Activated T-cell treated with anti-CD3 and anti-CD28 coated beads for 1 hour (primary cell): ENCODE measurements at places on chromosomes 6 and 20.

- DNase-seq = no peak
These were observed 56.9 kb downstream of the IRF4 start for GRCh38 chr6:448296-449056.

DNA sequence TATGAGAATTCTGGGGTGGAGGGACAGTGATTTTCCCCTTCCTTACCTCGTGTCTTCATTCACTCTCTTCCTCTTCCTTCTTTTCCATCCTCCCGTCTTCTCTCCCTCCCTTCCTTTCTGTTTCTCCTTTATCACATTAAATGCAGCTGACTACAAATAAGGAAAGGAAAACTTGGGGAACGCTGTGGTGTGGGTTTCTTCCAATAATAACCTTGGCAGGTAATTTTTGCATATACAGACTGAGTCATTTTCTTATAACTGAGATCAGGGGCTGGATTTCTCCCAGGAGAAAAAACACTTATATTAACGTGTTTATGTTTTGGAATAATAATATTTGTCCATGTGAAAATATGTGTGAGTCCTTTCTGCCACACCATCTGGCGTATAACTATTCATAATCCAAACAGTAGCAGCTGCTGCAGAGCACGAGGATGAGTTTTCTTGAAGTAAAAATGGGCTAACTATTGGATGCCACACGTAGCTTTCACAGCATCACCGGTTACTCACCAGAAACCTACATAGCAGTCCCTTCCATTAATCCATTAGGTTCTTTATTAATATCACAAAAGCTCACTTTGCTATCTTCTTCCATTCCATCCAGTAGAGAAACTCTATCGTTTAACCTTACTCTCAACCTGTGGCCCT is 139.2 kb upstream of the SASH1 start:
- DNase-seq = no peak

GRCh38 chr6:6357530-6357929 is 37.1 kb upstream of the F13A1 start:
- no peak for DNase-seq

GRCh38 chr6:36729161-36729524 is 31.5 kb downstream of the RAB44 start:
- DNase-seq = no peak

DNA sequence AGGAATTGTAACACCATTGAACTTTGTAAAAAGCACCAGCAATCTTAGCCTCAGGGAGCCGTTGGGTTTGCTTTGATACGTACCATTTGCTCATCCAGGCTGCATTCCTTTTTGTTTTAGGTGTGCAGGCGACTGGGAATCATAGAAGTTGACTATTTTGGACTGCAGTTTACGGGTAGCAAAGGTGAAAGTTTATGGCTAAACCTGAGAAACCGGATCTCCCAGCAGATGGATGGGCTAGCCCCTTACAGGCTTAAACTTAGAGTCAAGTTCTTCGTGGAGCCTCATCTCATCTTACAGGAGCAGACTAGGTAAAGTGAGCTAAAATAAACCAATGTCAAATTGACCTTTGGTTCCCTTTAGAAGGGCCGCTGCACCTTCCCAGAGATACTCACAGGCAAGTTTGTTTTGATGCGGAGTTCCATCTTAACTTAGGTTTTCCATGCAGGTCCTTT is 1.6 kb downstream of the MYLIP start:
- DNase-seq = no peak

DNA sequence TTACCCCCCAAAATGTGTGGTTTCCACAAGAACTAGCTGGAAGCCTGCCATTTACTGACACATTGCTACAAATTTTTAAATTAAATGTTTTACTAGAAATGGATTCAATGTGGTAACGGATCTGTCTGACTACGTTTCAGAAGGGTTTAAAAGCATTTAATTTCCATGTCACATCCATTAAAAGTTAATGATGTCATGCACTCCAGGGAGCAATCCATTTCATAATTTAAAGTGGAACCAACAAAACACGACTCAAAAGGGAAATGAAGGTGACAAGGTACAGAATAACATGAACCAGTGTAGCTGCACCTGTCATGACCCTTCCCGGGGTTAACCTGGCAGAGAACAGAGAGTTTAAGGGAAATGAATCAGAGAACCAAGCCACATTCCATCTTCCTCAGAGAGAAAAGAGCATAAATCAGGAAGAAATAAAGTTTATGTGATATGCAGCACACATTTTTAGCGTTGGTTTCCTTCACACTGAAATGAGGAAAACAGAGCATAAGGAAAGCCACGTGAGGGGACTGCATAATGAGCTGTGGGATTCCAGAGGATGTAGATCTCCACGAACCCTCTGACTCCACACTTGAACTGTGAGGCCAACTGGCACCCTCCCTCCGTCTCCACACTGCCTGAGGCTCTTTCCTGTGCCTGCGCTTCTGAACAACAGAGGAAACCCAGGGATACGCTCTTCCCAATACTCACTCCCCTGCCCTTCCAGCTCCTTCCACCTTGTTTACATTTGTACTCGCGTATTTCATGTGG is 170.3 kb upstream of the AHI1 start:
- no peak for DNase-seq

DNA sequence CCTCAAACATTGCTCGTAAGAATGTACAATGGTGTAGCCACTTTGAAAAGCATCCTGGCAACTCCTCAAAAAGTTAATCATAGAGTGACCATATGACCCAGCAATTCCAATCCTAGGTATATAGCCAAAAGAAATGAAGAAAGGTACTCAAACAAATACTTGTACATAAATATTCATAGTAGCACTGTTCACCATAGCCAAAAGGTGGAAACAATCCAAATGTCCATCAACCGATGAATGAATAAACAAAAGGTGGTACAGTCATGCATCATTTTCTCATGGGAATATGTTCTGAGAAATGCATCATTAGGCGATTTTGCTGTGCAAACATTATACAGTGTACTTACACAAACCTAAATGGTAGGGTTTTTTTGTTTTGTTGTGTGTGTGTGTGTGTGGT is 74.4 kb upstream of the TBC1D7 start:
- DNase-seq = no peak

DNA sequence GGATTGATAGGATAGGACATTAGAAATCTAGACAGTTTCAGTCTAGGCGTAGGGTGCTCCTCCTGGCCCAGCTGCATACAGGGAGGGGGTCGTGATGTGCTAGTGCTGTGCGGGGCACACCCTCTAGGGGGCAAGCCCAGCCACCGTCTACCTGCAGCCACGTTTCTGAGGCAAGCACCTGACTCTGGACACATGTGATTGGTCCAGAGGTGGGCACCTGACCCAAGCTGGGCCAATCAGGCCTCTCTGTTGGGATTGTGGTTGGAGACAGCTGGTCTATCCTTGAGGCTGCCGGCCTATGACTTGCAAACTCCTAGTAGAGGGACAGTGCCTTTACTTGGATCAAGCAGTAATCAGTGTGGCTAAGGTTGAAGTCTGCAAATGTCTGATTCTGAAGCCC is 317.1 kb downstream of the BMP7 start:
- no peak for DNase-seq

DNA sequence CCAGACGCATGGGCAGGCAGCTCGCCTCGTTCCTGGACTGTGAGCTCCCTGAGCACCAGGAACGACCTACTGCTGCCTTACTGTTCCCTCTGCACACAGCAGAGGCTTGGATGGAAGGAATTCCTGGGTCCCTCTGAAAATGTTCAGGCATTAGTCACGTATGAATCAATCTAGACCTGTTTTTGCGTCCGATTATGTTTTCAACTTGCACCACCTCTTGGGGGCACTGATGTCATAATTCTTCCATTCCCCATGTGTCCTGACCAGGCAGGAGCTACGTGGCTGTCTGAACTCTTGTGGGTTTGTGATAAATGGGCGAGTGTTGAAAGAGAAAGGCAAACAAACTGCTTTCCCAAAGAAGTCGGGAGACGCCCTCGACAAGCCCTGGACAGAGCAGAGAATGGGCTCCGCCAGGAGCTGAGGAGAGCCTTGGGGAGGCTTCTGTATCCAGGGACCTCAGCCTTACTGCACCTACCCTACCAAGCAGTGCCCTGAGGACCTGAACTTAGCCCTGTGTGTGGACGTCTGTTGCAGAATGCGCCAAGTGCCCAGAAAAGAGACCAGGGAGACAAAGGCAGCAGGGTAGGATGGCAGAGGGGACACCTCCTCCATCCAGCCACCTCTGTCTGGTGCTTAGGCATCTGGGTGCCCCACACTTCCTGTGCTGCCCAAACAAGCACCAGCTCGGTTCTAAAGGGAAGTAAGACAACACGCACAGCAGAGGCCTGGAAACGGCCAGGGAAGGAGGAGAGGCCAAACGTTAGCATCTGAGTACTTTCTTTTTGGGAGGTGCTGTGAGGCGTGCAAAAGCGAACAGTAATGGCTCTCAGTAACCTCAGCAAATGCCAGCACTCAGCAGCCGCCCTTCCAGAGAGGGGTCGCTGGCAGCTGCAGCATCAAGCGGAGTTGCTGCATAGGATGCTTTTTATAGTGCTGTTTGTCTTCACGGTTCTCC is 124.2 kb downstream of the LY86 start:
- DNase-seq = no peak

- no peak for DNase-seq
These were observed 21.9 kb downstream of the ADGB start for GRCh38 chr6:146620655-146621054.

- no peak for DNase-seq
These were observed 118.0 kb downstream of the GRM1 start for GRCh38 chr6:146146836-146147235.

DNA sequence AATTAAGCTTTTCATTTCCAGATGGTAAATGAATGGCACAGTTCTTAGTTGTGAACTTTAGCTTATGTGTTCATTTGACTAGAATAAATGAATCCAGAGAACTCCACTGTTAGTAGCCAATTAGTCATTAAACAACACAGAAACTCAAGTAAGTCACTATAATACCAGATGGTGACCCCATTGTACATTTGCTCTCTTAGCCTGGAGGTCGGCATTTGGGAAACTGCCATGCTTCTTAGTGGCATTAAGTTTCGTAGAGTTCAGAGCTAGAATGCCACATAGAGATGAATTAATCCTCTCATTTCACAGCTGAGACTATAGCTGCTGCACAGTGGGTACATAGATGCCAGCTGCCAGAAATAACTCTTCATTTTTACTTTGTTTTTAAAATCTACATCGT is 10.8 kb upstream of the DTNBP1 start:
- no peak for DNase-seq

DNA sequence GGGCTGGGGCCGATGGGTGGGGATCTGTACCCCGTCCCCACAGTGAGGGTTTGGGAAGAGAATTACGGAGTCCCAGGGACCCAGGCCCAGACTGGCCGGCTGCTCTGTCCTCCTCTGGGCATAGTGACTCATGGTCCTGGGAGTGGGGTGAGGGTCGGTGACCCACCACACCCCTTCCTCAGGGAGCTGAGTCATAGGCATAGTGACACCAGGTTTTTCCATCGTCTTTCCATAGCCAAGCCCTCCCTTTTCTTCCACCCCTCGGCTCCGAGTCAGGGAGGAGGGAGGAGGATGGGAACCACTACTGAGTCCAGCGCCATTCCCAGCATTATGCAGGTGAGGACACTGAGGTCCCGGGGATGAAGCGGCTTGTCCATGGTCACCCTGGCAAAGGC is 8.9 kb downstream of the CYP21A2 start:
- no peak for DNase-seq

GRCh38 chr6:166904101-166904746 is 52.1 kb downstream of the RNASET2 start:
- DNase-seq = no peak

GRCh38 chr20:24001712-24002405 is 13.3 kb upstream of the GGTLC1 start:
- no peak for DNase-seq

DNA sequence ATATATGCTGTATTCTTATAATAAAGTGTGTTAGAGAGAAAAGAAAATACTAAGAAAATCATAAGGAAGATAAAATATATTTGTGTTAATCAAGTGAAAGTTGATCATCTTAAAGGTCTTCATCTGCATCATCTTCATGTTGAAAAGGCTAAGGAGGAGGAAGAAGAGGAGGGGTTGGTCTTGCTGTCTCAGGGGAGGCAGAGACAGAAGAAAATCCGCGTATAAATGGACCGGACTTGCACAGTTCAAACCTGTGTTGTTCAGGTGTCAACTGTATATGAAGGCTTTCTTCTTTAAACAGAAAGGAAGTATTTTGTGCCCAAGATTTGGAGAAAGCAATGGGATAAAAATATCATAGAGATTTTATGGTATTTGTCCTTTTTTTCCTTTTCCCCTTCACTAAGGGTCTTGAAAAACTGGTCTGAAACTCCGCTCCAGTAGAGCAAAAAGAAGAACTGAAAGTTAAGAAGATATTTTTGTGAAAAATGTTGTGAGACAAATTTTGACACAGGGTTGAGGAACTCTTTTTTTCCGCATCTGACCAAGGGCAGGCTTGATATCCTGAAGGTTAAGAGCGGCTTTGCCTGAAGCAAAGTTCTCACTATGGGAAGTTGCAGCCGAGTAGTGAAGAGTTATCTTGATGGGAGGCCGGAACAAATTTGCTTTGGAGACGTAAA is 350.7 kb downstream of the LAMA2 start:
- no peak for DNase-seq

- DNase-seq = no peak
These were observed 16.9 kb downstream of the LRRC1 start for GRCh38 chr6:53811746-53812145.

DNA sequence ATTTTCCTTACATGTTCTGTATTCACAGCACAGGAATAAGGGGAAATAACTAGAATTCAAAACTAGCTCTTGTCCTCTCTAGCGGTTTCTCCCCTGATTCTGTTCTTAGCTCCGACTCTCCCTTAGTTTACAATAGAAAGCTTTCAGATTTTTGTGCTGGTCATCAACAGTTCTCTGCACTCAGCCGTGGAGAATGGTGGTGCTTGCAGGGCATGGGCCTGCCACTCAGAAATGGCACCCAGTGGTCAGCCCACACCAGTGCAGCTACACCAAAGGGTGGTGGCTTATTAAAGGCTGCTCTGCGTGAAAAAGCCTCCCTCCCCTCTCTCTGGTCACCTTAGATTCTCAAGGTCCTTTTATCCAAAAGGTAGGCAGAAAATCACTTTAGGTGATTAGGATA is 123.5 kb downstream of the SASH1 start:
- DNase-seq = no peak

GRCh38 chr6:32982084-32982701 is 13.8 kb downstream of the BRD2 start:
- DNase-seq = no peak

DNA sequence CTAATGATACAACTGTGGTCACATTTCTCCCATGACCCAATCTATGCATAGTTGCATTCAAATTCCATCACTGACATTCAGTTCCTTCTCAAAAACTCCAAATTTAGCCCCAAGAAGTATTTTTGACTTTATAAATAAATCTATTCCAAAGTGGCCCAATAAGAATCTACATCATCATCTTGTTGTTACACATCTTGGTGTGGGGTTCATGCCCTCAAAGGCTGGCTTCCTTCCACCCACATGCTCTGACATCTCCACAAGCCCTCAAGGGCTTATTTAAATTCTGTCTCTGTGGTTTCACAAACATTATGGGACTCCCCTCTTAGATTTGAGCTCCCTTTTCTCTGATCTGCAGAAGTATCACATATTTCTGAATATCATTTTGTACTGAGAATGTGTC is 585.3 kb upstream of the BTBD3 start:
- no peak for DNase-seq
